ENCODE measurements at places on chromosomes 4 and X.

GRCh38 chrX:150887906-150888465 is 10.5 kb downstream of the CD99L2 start:
- no peak for DNase-seq

DNA sequence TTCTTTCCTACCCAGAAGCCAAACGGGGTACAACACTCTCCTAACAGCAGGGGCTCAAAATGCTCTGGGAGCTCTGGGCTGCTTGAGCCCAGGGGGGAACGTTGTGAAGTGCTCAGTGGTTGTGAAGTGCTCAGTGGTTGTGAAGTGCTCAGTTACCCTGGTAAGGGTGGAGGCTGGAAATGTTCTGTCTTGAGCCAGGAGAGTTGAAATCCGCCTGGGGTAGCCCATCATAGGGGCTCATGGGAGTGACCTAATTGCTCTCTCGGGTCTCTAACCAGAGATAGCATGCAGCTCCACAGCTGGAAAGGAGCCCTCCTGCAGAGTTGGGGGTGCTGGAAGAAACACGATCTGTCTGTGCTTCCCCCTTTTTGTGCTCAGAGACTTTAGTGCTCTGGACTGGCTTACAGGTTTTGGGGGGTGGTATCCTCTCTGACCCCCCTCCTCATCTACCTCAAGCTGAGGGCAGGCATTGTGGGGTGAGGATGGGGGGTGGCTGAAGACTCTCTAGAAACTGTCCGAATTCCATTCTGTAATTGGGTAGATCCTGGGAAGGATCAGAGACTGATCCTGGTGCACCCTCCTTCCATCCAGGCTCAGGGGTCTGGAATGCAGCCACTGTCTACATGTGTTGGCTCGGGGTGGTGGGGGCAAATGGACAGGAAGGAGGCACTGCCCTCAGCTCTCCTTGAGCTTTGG is 2.7 kb downstream of the EFNB1 start:
- DNase-seq, result no peak

- no peak for DNase-seq
Measured at GRCh38 chr4:113513382-113513781, 248.2 kb downstream of the CAMK2D start.

- DNase-seq, result no peak
Measured at GRCh38 chr4:20354120-20354519, 102.4 kb downstream of the SLIT2 start.

DNA sequence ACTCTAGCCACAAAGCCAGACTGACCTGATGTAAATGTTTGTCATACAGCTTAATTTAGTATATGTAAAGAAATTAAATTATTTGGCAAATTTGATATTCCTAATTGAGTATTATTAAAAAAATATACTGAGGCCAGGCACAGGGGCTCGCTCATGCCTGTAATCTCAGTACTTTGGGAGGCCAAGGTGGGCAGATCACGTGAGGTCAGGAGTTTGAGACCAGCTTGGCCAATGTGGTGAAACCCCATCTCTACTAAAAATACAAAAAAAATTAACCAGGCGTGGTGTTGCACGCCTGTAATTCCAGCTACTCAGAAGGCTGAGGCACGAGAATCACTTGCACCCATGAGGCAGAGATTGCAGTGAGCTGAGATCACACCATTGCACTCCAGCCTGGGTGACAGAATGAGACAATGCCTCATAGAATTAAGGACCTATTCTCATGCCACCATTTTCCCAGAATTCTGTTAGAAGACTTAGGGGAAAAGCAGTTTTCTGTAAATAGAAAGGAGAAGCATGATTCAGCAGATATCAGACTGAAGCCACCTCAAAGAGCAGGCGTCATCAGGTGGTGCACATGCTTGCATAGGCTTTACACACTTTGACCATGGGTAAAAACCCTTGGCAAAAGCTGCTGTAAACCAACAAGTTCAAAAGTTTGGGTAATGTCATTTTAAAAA is 6.1 kb downstream of the UBQLN2 start:
- DNase-seq, result no peak

GRCh38 chr4:1080961-1081688 is 32.2 kb downstream of the RNF212 start:
- no peak for DNase-seq

GRCh38 chr4:5078009-5078408 is 26.7 kb downstream of the STK32B start:
- no peak for DNase-seq

- no peak for DNase-seq
Measured at GRCh38 chrX:101287402-101287801, 3.7 kb downstream of the TAF7L start.

DNA sequence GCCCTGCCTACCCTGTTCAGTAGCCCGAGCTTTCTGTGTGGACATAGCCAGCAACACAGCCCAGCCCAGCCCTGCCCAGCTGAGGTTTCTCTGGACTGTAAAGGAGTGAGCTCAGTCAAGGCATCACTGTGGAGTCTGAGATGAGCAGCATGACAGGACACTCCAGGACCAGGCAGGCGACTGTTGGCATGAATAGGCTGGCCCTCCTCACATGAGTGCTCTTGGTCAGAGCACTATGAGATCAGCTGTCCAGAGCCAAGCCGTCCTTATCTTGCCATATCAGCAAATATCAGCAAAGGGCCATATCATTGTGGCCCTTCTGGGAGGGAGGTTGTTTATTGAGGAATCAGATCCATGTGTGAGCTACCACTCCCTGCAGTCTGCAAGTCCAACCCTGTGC is 30.9 kb downstream of the REELD1 start:
- DNase-seq, result no peak

GRCh38 chr4:2806390-2807355 is 13.8 kb downstream of the SH3BP2 start:
- no peak for DNase-seq

DNA sequence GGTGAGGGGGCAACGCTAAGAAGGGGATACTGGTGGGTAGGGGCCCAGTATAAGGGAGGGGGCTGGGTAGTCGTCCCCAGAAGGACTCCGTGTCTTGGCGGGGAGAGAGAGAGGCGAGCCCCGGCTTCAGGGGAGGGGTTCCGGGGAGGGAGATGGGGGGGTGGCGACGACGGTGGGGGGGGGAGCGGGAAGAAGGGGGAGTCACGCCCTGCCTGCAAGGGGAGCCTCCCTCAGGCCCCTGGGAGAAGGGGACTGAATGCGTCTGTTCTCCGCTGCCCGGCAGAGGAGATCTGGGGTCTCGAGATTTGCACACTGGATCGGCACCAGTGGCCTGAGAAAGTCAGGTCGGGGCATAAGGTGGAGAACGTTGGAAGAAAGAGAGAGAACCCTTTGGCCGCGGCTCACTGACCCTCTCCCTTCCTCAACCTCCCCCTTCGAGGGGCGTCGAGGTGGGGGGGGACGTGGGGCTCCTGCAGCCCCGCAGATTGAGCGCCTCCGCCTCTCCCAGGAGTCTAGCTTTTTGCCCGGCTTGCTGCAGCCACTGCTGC is 609 bp upstream of the BCORL1 start:
- DNase-seq, result no peak

- no peak for DNase-seq
Measured at GRCh38 chr4:79287718-79288117, 38.1 kb downstream of the NAA11 start.

DNA sequence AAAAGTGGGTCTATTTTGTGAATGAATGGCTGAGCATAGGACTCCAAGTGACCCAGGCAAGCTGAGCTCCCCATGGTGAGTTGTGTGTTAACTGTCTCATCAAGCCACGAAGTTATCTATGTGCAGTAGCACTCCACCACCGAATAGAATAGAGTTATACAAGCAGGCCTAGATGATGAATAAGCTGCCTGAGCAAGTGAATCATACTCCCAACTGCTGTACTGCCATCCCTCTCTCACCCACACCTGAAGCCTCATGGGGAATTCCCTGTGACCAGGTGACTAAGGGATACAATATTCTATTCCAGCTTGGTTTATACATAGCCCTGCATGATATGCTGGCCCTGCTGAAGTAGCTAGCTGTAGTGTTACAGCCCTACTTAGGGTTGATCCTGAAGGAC is 38.7 kb downstream of the KDM5C start:
- DNase-seq, result no peak

GRCh38 chrX:149513825-149514428 is 8.8 kb upstream of the IDS start:
- DNase-seq, result no peak

DNA sequence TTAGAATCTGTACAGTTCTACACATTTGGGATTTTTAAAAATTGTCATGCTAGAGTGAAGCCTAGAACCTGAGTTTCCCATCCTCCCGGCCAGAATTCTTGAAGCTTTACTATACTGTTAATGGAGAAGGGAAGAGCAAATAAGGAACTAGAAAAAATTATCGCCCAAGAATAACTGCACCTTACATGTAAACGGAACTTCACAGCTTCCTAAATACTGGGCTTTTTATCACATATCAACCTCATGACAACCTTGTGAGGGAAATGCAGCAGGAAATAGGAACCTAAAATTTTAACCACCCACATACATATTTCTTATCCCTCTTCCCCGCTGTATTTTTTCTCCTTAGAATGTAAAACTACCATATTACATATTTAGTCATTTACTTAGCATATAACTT is 19.3 kb downstream of the ARHGEF9 start:
- no peak for DNase-seq

Data from activated CD8-positive, alpha-beta memory T cell treated with anti-CD3 and anti-CD28 coated beads for 1 hour (primary cell).